COLO829 (cell line): ENCODE measurements at places on chromosomes 6 and 20.

DNA sequence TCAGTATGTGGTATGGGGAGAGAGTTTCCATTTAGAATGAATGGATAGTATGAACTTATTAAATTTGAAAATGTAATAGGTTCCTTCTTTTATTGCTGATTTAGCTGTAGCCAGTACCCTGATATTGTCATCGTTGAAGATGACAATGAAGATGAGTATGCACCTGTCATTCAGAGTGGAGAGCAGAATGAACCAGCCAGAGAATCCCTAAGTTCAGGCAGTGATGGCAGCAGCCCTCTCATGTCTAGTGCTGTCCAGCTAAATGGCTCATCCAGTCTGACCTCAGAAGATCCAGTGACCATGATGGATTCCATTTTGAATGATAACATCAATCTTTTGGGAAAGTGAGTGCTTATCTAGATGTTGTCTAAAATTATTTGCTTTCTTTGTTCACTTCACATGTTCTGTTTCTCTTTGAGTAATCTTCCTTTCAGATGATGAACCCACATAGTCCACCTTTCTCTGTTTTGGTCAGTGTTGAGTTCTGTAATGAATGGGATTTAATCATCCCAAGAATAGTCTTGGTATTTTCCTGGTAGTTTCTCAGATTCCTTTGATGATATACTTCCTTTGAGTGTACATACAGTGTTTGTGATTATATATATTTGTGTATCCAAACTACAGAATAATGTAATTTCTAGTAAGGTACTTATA, 23.3 kb downstream of the HSF2 start:
- DNase-seq, result no peak

DNA sequence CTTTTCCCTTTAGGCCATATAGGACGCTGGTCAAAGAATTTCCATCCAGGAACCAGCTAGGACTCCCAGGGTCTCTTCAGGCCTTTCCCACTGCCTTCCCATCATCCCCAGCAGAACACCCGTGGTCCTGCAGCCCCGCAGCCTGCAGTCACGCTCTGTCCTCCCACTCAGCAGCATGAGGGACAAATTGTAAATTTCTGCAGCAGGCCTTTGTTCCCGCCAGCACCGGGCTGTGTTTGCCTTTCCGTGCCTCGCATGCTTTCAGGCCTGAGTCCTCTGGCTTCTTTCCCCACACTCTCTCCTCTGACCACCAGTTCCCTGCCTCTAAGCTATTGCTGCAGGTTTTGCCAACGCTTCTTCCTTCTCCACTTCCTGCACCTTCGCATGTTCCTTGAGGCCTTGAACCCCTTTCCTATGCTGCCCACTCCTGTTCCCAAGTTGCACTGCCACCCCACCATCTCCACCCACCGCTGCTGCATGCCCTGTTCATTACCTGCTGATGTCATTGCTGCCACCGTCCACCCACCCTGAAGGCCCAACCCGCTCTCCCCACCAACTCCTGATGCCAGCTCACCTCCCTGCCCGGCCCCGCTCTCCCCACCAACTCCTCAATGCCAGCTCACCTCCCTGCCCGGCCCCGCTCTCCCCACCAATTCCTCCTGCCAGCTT, 49.8 kb downstream of the RNASET2 start:
- DNase-seq, result no peak

DNA sequence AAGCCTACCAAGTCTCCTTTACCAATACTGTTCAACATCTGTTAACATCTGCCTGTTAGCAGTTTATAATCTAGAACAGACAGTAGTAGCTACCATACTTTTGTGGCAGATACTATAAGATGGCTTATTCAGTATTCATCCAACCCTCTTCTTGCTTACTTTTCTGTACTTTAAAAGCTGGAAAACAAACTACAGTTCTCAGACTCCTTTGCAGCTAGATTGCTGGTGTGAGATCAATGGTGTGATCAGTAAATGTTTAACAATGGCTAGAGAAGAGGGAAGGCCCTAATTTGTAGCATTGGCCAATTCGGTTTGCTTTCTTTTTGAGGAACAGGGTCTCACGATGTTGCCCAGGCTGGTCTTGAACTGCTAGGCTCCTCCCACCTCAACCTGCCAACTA, 3.5 kb upstream of the REV3L start:
- no peak for DNase-seq

DNA sequence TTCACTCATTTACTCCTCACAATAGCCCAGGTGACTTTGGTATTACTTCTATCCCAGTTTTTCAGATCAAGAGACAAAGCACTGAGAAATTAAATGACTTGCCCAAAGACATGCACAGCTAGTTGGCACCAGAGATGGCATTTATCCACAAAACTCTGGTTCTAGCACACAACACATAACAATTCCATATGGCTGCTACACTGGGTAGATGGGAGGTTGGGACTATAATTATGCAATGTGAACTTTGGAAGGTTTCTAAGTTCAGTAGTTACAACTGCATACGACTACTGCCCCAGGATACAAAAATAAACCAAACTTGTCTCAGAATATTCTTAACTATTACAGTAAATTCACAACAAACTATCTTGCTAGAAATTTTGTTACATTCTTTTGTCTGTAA, 54.2 kb upstream of the MLIP start:
- DNase-seq, result no peak

GRCh38 chr6:49898904-49899566, 32.7 kb upstream of the CRISP1 start:
- DNase-seq, result no peak

GRCh38 chr6:4930025-4930691, 73.7 kb downstream of the RPP40 start:
- no peak for DNase-seq

- no peak for DNase-seq
Observed at GRCh38 chr6:112204350-112204706, 50.0 kb downstream of the LAMA4 start.

GRCh38 chr6:96521306-96521643, 331 bp upstream of the UFL1 start:
- no peak for DNase-seq

- DNase-seq, result no peak
Observed at GRCh38 chr6:91874971-91875370, 1288.1 kb upstream of the MAP3K7 start.

DNA sequence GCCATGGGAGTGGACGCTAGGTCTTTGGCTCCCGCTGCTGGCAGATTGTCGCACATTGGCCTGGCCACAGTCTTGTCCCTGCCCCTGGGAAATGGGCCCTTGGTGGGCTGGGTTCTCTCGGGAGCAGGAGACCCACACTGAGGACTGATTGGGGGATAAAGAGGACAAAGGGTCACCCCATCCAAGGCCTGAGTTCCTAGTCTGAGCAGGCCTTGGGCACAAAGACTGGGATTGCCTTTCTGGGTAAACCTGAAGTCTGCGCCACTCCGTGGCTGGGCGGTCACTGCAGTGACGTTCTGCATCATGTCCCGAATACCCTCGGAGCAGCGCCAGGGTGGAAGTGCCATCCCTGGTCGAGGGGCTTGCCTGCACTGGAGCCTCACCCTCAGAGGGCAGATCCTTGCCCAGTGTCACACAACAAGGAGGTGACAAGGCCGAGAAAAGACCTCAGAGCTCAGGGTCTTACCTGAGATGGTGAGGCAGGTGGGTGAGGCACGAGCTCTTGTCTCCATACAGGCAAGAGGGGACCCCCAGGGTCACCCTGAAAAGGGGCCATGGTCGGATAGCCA, 36.1 kb upstream of the ZBP1 start:
- DNase-seq, result no peak

DNA sequence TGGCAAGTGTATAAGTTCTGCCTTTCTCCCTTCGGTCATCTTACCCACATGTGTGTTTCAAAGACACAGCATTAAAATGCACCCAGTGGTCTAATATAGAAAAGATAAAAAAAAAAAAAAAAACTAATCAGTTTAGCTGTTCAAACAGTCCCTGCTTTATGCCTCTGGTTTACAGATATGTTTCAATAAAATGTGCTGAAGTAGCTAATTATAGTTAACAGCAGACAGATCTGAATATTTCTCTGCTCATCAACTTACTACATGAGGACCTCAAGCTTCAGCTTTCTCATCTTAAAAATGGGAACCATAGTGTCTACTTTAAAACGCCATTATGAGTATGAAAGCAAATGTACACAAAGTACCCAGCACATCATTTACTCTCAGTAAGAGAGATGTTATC, 280.6 kb upstream of the DEFB112 start:
- no peak for DNase-seq

DNA sequence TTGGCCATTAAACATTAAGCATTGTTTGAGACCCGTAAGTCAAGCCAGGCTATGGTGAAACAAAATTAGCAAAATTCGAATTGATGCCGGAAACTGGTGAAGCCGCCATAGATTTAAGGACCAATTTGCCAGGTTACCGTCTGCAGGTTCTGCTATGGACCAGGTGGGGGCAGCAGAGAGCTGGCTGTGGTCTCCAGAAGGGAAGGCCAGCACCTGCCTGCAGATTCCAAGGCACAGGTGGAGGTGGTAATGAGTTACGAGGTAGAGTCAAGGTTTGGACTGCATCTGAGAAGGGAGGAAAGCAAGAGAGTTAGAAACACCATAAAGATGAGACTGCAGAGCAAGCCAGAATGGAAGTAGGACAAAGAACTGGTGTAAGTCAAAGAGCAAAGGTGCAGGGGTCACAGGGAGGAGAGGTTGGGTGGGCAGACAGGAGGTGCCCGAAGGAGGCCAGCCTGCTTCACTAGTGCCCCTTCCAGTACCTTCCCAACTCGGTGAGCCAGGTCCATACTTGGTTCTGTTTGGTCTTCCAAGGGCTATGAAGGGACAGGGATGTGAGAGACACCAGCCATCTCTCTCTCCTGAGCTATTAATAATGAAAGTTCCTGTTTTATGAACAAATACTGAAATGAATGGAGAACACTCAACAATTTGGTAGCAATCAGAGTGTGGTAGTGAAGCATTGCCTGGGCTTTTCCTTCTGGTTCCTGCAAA, 131.6 kb upstream of the ESR1 start:
- peak; percentile 66 for DNase-seq

GRCh38 chr20:12179692-12180091, 262.0 kb downstream of the BTBD3 start:
- DNase-seq, result no peak

DNA sequence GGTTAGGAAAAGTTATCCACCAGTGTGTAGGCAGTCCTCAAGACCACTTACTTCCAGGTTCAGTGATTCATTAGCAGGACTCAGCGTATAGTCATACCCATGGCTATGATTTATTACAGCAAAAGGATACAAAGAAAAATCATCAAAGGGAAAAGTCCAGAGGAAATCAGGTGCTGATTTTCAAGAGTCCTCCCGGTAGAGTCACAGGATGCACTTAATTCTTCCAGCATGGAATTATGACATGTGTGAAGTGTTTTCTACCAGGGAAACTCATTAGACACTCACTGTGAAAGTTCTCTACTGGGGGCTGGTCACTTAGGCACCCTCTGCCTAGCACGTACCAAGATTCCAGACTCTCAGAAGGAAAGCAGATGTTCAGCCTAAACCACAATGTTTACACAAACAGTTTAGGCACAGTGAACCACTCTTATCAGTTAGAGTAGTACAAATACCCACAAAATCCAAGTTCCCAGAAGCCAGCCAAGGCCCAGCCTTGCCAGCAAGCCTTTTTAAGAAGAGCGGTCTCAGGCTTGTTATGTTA, 10.2 kb downstream of the WFDC3 start:
- peak; percentile 42 for DNase-seq

- no peak for DNase-seq
Observed at GRCh38 chr20:58432186-58432954, 43.3 kb downstream of the VAPB start.

DNA sequence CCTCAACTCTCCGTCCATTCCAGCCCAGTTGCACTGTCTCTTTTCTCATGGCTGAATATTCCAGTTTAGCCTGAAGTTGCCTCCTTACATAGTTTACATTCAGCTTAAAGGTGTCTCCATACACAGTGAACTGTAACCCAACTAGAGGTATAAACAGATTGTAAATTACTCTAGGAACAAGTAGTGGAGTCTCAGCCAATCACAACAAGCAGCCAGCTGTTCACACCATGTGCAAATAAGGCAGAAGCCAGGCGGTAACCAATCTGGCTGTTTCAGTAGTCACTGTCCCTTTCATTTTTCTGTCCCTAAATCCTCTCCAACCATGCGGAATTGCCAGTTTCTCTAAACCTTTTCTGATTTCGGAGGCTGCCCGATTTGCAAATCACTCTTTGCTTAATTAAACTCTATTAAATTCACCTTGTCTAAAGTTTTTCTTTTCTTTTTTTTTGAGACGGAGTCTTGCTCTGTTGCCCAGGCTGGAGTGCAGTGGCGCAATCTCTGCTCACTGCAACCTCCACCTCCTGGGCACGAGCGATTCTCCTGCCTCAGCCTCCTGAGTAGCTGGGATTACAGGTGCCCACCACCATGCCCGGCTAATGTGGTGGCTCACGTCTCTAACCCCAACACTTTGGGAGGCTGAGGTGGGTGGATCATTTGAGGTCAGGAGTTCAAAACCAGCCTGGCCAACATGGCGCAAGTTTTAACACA, 37.6 kb upstream of the GFOD1 start:
- no peak for DNase-seq

DNA sequence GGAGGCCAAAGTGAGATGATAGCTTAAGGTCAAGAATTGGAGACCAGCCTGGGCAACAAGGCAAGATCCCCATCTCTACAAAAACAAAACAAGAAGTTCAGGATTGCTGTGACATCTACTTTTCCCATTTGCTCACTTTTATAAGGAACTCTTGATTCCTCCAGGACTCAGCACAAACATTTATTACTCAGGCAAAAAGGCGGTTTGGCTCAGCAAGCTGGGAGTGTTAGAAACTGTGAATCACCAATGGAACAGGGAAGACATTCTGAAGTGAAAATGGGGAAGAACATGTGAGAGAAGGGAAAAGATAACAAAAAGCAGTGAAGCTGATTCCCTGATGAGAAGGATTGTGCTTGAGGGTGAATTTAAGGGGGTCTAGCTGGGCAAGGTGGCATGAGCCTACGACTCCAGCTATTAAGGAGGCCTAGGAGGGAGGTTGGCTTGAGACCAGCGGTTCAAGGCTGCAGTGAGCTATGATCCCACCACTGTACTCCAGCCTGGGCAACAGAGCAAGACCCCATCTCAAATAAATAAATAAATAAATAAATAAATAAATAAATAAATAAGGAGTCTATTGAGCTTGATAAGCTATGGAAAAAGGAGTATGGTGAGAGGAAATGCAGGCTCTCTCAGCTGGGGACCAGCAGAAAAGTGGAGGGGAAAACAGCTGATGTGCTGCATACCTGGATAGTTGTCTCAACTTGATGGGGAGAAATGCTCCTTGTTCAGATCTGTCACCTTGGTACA, 65.4 kb upstream of the HDDC2 start:
- DNase-seq, result no peak

DNA sequence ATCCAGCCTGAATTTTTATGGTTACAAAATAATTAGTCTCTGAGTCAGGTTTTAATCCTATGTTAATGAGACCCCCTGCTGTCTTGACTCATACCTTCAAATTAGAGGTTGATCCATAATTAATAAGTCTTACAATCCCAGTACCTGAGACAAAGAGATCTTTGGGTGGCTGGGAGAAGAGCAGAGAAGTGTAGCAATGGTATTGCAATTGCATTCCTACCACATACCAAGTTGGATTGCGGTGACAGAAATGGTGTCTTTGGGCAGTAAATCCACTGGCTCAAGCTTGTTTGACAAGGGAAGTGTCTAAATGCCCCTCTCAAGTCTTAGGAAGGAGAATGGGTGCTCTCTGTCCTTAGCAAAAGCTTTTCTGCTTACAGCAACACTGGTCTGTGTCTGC, 150.4 kb downstream of the BTBD3 start:
- no peak for DNase-seq
